ENCODE measurements at places on chromosomes 5 and 9. TPM values are rescaled to one million over a fixed set of nuclear protein-coding genes. Genes with fewer than 3 reads are reported as not detected.

Gene ADGRD2
- total RNA-seq = not detected

DNA sequence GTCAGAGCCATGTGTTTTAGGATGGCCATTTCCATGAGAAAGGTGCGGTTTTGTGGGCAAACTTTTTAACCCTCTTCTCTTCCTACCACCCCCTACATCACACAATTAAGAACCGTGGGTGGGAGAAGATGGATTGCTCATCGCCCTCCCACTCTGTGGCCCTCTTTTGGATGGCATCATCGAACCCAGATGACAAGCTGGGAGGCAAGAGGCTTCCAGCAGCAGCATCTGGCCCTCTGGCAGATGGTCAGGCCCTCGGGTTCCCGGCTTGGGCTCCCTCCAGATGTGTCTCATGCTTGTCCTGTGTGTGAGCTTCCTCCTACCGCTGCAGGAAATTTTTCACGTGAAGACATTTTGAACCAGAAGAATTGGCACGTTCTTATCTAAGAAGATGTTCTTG, 199.9 kb downstream of the EBF1 start:
- no peak for DNase-seq

GRCh38 chr5:93580063-93580926, 724 bp downstream of the NR2F1-AS1 start:
- no peak for DNase-seq

Gene TMEM203
- 34.9 TPM for total RNA-seq

Gene ZNF454
- not detected for total RNA-seq

- no peak for DNase-seq
Measured at GRCh38 chr5:7686794-7687193, 164.1 kb downstream of the CFAP90 start.

GRCh38 chr5:91311168-91311696, 71.9 kb downstream of the ARRDC3 start:
- DNase-seq = no peak

DNA sequence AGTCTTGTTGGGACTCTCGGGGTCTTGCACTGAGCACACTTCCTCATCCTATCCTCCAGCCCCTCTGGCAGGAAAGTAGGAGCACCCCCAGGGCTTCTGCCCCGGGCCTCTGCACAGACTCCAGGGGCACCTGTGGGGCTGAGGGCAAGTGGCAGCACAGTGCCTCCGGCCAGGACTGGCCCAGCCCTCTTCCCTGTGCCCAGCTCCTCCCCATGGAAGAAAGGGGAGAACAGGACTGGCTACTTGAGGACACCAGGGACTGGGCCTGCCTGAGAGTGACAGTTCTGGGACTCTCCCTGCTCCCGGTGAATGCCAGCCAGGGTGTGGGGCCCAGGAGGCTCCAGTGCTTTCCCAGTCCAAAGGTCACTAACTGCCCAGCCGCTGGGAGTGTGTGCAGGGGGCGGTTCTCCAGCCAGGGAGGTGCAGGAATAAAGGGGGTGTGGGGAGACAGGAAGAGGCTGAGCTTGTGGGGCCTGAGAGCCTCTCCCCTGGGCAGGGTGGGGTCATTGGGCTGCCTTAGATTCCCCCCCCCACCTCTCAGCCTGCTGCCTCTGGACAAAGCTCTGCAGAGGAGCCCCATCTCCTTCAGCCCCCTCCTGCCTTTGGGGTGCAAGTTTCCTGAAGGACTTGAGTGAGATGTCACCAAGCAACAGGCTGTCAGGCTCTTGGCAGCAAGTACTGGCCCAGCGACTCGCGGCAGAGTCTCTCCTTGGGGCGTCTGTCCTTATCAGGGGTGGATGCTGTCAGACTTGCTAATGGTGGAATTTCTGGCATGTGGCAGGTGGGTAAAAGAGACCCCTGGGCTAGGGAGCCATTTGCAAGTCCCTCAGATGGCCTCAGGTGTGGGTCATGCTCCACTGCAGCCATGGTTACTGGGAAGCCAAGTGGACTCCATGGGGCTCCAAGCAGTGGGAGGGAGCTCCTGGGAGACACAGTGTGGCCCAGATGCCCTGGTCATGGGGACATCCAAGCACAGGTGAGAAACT, 19.1 kb upstream of the JADE2 start:
- DNase-seq = no peak

GRCh38 chr9:135335691-135336181, 143.8 kb upstream of the PPP1R26 start:
- no peak for DNase-seq

DNA sequence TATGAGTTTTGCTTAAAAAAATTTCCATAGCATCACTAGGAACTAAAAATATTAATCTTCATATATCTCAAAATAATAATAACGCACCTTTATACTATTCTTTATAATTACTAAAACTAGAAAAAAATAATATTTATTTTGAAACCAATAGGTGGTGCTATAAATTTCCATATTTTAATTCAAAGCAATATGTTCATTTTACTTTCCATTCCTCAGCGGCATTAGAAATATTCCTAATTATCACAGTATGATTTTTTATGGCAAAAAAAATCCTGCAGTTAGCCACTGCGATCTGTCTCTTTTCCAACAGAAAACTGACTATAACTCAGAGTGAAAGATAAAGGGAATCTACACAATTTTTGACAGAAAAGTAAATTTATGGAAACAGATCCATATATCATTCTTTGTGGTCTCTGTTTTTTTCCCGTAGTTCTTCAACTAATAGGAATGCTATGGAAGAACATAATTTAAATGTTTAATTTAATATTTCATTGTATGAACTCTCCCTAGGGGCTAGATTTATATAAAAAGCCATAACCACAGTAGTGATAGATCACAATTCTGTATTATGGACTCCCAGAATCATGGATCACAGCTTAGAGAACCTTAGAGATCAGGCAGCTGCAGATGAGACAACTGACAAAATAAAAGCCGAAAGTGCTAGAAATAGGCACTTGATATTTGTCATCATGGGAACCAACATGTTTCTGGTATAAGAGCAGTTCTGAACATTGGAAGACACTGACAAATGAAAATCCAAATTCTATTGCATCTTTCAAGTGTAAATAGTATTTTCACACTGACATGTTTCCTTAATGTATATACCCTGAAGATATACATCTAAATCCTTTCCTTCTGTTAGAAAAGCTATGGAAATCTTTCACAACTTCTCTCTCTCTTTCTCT, 167.7 kb upstream of the MPDZ start:
- DNase-seq = no peak

GRCh38 chr5:115349001-115349817, 52.8 kb upstream of the CCDC112 start:
- DNase-seq = no peak

- no peak for DNase-seq
Measured at GRCh38 chr5:174172566-174172965, 127.1 kb downstream of the NSG2 start.

Gene C5orf52
- total RNA-seq = not detected

Gene INSL4
- total RNA-seq = not detected

GRCh38 chr9:86073839-86074238, 25.5 kb downstream of the GOLM1 start:
- no peak for DNase-seq

GRCh38 chr5:173691931-173692330, 75.5 kb upstream of the BOD1 start:
- no peak for DNase-seq

- DNase-seq = no peak
Measured at GRCh38 chr5:64301566-64301965, 135.9 kb downstream of the RNF180 start.

DNA sequence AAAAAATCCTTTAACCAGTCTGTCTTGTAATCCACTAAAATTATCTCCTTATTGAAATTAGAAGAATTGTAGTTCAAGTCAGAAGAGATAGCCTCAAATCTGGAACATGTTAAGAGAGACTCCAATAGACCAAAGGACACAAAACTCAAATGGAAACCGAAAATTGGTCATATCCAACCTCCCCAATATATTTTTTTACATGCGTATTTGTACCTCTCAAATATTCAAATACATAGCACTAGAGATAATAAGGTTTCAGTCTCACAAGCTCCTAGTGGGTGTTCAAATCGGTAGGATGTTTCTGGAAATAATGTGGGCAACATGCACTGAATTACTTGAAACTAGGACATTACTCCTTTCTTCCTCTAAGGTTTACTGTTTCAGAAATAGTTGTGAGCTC, 33.5 kb downstream of the EPB41L4A start:
- no peak for DNase-seq

Gene KLHL9
- 15.8 TPM for total RNA-seq

Gene NRARP
- 9.3 TPM for total RNA-seq

DNA sequence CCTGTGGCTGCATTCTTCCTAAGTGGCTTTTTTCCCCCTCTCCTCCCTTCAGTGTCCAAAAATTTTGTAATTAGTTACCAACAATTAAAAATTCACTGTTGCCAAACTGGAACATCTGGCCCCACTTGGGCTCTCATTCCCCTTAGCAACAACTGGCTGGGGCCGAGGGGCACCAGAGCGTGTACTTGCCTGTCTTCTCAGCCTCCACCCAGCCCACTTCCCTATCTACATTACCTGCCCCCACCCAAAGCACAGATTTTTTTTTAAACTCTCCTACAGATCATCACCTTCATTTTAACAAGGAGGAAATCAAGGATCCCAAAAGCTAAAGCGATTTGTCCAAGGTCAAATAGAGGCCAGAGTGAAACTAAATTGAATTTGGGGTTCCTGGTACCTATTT, 278.8 kb downstream of the EBF1 start:
- DNase-seq = no peak

GRCh38 chr5:111772456-111773122, 15.6 kb upstream of the NREP start:
- no peak for DNase-seq

DNA sequence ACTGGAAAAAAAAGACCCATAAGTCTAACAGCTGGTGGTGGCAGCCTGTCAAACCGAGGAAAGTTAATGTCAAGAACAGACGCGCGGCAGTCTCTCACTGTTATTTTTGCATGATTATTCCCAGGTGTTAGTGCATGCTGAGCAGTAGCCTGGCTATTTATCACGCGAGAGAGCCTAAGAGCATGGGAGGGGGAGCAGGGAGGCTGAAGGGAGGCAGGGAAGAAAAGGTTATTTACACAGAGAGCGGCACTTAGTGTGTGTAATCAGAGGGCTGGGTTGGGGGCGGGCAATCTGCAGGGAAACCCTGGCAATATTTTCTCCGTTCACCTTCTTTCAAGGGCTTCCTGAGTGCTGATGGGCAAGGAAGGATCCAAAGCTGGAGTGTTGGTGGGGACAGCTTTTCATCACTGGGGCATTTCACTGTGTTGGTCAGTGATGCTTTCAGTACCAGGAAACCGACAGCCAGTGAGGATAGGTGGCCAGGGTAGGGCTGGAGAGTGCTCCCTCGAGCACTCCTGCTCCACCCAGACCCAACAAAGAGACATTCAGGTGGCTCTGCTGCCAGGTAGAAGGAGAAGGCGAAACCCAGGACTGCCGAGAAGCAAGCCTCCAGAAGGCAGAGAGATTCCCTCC, 39.6 kb downstream of the ZNF608 start:
- no peak for DNase-seq

Gene SSNA1
- 91.6 TPM for total RNA-seq

Gene DTWD2
- total RNA-seq = 2.9 TPM

DNA sequence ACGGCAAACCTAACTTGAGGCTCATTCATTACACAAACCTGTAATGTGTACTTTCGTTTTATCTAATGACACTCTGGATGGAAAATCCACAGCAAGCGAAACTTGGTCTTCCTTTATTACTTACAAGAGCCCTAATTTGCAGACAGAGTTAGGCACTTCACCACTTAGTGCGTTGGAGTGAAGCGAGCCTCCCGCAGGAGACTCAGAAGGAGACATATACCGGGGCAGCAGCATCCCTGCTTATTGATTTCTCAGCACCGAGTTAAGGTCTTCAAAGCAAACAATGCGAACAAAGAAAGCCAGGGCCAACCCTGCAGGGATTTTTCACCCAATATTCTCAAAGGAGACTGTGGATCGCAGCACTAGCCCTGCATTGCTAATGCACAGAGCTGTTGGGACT, 28.6 kb downstream of the LSM11 start:
- DNase-seq = no peak

Measured in activated T-helper 2 cell treated with anti-CD3 and anti-CD28 coated beads, Interferon-gamma antibody, Interleukin-2, Interleukin-4, amounts not matched to agents 10 μg/mL and 5 μg/mL and 100 μg/mL, durations not matched to agents 14 hours and 24 hours and 36 hours (primary cell).